HCT116 (cell line): ENCODE measurements at places on chromosomes 5 and 9. TPM values are rescaled to one million over a fixed set of nuclear protein-coding genes. Genes with fewer than 3 reads are reported as not detected.
A peak's percentile ranks its signal among the peaks of the same experiment; 100 is the strongest.

DNA sequence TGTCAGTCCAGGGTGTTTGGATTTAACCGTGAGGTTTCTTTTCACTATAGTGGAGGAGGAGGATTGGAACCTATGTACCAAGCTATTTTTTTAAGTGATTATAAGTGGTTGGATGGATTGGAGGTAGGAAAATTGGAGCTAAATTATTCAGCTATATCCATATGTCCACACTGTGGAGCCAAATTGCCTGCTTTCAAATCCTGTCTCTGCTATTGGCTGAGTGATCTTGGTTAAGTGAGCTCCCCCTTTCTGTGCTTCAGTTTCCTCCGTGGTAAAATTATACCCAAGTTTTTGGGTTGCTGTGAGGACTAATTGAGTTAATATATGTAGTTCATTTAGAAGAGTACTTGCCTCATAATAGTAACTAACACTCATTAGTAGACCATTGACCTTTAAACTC is 2.5 kb downstream of the CENPP start:
- no peak overlapping the region for H3K4me3 ChIP-seq
- H3K36me3 ChIP-seq = no peaks in the 10 kb centered on the region
- DNase-seq = peak; percentile 42
- peaks cover 9% of the 10 kb centered on the region; the same call in 1 of the 2 replicates for H3K4me1 ChIP-seq

- no peaks in the 10 kb centered on the region for H3K27me3 ChIP-seq
- peaks cover 66% of the 10 kb centered on the region for H3K4me1 ChIP-seq
- H3K4me3 ChIP-seq = no peak overlapping the region
- H3K27ac ChIP-seq = peak overlapping the region; percentile 26; the same call in 1 of the 2 replicates
- H3K36me3 ChIP-seq = no peaks in the 10 kb centered on the region
Observed at GRCh38 chr5:102860035-102860434, 104.9 kb downstream of the PAM start.

DNA sequence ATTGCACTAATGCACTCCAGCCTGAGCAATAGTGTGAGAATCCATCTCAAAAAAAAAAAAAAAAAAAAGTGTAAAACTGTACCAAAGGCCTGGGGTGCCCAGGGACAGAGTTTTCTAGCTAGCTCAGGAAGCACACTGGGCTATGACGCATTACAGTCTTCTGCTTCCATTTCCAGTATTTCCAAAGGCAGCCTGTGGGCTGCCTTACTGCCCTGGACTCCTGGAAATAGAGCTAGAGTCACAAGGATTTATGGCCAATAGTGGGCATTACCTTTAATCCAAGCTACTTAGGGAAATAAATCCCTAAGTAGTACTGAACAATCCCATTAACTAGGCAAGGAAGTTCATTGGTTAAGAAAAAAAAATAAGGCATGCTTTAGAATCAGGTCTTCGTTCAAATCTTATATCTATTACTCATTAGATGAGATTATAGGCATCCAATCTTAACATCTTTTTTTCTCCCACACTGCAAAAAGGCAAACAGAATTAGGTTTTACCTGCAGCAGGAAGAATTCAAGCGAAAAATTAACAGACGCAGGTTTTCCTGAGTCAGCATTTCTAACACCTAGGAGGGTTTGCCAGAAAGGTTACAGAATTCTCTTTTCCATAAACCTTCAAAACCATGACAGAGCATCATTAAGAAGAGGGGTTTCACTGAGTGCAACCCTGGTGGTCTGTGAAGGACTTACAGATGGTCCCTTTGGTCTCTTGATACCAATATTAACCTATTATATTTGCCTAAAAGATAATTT is 85.6 kb upstream of the CCDC112 start:
- no peaks in the 10 kb centered on the region for H3K36me3 ChIP-seq
- no peak for DNase-seq
- H3K27me3 ChIP-seq = no peaks in the 10 kb centered on the region
- H3K27ac ChIP-seq = no peak overlapping the region
- H3K4me3 ChIP-seq = no peak overlapping the region

DNA sequence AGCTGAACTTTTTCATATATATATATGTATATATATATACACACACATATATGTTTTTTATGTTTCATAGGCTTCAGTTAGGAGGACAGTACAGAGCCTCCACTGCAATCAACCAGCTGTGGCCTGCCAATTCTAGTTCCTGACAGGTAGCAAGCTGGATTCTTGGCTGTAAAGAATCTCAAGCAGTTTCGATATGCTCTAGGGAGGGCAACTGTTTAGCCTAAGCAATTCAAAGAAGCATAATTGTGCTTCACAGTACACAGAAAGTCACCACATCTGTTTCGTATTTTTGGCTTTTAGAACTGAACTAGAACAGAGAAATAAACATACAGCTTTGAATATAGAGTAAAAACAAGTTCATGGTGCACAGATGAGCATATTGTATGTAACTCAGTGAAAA is 152.4 kb upstream of the ARRDC3 start:
- no peak overlapping the region for H3K27ac ChIP-seq
- H3K4me1 ChIP-seq = no peaks in the 10 kb centered on the region
- no peaks in the 10 kb centered on the region for H3K36me3 ChIP-seq
- no peak for DNase-seq
- H3K4me3 ChIP-seq = no peak overlapping the region

DNA sequence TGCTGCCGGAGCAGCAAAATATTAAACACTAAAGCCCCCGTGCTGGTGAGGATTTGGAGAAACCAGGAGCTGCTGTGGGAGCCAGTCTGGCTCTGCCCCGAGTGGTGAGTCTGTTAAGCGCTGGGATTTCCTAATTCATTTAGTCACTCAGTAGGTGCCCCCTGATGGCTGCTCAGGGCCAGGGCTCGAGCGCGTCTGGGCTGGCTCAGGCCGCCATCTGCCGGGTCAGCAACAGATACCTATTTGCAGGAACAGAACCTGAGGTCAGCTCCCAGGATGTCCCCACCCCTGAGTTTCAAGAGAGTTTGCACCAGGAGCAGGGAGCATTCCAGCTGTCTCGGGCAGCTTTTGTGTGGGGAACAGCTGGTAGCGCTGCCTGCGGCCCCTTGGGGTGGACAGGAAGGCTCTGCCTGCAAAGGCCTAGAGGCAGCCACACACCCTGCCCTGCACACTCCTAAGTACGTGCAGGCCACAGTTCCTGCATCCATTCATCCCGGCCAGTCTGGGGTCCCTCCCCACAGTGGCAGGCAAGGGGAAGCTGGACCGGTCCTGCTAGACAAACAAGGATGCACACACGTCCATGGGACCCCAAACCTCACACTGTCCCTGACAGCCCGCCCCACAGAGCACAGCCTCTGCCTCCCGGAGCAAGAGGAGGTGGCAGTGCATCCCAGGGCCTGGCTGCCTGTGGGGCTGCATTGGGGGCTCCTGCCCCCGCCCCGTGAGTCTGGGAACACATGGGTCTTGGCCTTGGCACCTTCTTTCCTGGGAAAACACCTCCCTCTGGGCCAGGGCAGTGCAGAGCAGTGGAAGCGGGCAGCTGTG is 83.7 kb downstream of the ADAMTS2 start:
- H3K27ac ChIP-seq = no peak overlapping the region
- H3K27me3 ChIP-seq = no peaks in the 10 kb centered on the region
- no peaks in the 10 kb centered on the region for H3K4me1 ChIP-seq
- H3K36me3 ChIP-seq = no peaks in the 10 kb centered on the region

- H3K4me1 ChIP-seq = peaks cover 13% of the 10 kb centered on the region; the same call in 1 of the 2 replicates
- no peaks in the 10 kb centered on the region; the same call in 1 of the 2 replicates for H3K36me3 ChIP-seq
- H3K4me3 ChIP-seq = no peak overlapping the region
- no peak for DNase-seq
- no peaks in the 10 kb centered on the region for H3K27me3 ChIP-seq
Observed at GRCh38 chr9:137034039-137034708, 2.3 kb upstream of the FUT7 start.

GRCh38 chr5:90201923-90202322 is 207.6 kb downstream of the CETN3 start:
- no peak overlapping the region for H3K27ac ChIP-seq
- peak; percentile 42 for DNase-seq
- no peaks in the 10 kb centered on the region for H3K36me3 ChIP-seq
- no peak overlapping the region for H3K4me3 ChIP-seq

DNA sequence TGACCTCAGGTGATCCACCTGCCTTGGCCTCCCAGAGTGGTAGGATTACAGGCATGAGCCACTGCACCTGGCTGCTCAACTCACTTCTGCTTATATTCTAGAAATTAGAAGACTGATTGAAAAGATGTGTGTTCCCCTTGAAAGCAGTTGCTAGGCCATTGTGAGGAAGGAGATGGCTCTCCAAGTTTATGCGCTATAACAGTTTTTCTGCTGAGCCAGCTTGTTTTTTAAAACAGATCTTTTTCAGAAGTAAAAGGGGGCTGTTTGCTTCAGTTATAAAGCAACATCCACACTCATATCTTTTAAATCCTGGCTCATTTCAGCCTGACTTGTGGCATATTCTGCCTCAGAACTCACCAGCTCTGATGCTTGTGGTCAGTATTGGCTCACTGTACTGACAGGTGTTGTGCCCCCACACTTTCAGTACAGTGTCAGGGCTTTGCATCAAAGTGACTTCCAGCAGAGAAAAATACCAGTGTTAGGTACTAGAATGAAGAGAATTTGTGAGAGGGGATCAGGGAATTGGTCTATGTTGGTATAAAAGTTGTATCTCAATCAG is 49.4 kb downstream of the NUP214 start:
- no peak overlapping the region for H3K27ac ChIP-seq
- DNase-seq = no peak

DNA sequence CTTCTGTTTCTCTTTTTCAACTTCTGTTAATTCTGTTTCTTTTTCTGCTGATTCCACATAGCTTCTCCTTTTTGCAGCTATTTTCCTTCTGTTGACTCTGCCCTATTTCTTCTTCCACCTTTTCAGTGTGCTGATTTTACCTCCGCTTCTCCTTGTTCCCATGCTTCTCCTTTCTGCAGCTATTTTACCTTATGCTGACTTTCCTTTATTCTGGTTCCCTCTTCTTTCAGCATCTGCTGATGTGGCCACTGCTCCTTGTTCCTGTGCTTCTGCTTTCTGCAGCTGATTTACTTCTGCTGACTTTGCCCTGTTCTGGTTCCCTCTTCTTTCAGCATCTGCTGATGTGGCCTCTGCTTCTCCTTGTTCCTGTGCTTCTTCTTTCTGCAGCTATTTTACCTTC is 58.8 kb downstream of the HACD4 start:
- no peaks in the 10 kb centered on the region for H3K27me3 ChIP-seq
- no peak for DNase-seq
- no peak overlapping the region for H3K4me3 ChIP-seq
- H3K36me3 ChIP-seq = no peaks in the 10 kb centered on the region
- H3K4me1 ChIP-seq = no peaks in the 10 kb centered on the region

GRCh38 chr5:68331192-68332079 is 115.9 kb downstream of the PIK3R1 start:
- H3K4me1 ChIP-seq = peaks cover 61% of the 10 kb centered on the region
- no peaks in the 10 kb centered on the region for H3K36me3 ChIP-seq
- H3K27me3 ChIP-seq = no peaks in the 10 kb centered on the region
- no peak overlapping the region for H3K4me3 ChIP-seq

- H3K4me1 ChIP-seq = 0 out of 2 replicates have a peak, but pooled peaks cover 9% of the 10 kb centered on the region
- peak overlapping the region; percentile 87 for H3K4me3 ChIP-seq
- no peaks in the 10 kb centered on the region for H3K36me3 ChIP-seq
- no peak for DNase-seq
- H3K27me3 ChIP-seq = no peaks in the 10 kb centered on the region
- peak overlapping the region; percentile 88 for H3K27ac ChIP-seq
Observed at GRCh38 chr9:37904445-37905130, 661 bp upstream of the SLC25A51 start.

GRCh38 chr9:99237356-99237755 is 15.3 kb downstream of the SEC61B start:
- H3K4me3 ChIP-seq = no peak overlapping the region
- no peak for DNase-seq
- H3K27ac ChIP-seq = no peak overlapping the region
- H3K27me3 ChIP-seq = no peaks in the 10 kb centered on the region

- H3K27me3 ChIP-seq = peaks cover 83% of the 10 kb centered on the region
- no peaks in the 10 kb centered on the region for H3K36me3 ChIP-seq
- H3K4me3 ChIP-seq = no peak overlapping the region
- no peak for DNase-seq
Observed at GRCh38 chr9:109745335-109746283, 34.4 kb upstream of the PALM2AKAP2 start.

DNA sequence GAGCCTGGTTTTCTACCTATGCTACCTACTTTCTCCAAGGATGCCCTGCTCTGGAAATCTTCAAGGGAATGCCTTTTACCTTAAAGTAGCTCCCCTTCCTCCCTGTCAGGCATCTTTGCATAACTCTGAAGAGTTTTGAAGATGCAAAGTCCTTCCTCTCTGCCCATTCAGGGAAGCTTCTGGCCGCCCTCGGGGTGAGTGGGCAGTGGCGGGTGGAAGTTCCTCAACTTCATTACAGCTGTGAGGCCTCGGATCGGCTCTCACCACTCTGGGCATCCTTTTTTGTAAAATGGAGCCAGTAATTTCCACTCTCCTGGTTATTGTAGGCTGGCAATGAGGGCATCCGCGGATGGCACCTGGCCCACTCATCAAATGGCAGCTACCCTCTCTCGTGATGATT is 31.7 kb upstream of the STXBP1 start:
- DNase-seq = no peak
- H3K27me3 ChIP-seq = no peaks in the 10 kb centered on the region
- peak overlapping the region; percentile 82; the same call in 1 of the 2 replicates for H3K27ac ChIP-seq
- peaks cover 57% of the 10 kb centered on the region for H3K4me1 ChIP-seq

DNA sequence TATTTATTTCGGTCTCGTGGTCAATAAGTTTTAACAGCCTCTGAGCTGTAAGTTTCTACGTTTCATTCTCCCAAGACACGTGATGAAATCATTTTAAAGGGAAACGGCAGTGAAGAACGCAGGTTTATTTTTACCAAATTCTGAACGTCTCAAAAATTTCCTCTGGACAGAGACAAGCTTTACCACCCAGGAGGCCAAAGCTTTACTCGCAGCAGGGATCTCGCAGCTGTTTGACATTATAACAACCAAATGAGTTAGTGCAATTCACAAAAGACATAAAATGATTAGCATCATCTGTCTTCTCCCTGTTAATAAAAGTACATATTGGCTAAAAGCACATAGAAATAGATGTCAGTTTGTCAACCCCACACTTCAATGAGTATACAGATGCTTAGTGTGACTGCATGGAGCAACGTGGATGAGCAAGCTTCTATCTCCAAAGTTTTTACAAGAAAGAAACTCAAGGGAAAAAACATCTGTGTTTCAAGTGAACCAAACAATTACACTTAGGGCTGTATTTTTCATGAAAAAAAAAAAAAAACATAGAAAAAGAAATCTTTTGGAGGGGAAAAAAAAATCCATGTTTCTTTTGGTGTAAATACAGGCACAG is 2.5 kb downstream of the SEMA5A start:
- H3K4me1 ChIP-seq = no peaks in the 10 kb centered on the region
- no peaks in the 10 kb centered on the region for H3K36me3 ChIP-seq
- no peak overlapping the region for H3K27ac ChIP-seq
- no peak overlapping the region for H3K4me3 ChIP-seq
- no peak for DNase-seq
- no peaks in the 10 kb centered on the region for H3K27me3 ChIP-seq

DNA sequence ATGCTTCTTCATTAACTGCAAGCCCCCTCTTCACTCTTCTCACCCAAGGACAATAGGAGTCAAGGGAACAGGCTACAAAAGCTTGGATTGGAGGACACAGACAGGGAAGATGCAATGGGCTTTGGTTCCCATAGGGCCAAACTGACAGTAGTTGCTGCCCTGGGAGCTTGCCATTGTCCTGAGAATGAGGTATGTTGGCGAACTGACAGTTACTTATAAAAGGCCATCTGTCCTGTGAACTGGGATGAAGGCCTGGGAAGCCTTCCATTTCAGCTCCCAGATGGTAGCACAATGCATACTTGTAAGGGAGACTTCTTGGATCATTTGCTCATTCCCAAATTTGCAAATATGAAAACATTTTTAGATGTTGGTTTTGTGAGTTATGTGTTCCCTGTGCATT is 88.9 kb downstream of the SNCAIP start:
- no peak overlapping the region for H3K27ac ChIP-seq
- no peak for DNase-seq
- no peaks in the 10 kb centered on the region for H3K4me1 ChIP-seq
- H3K36me3 ChIP-seq = no peaks in the 10 kb centered on the region

The SV2C gene
- total RNA-seq = not detected

The HRH2 gene
- total RNA-seq = 0.12 TPM

The F2R gene
- total RNA-seq = 16.6 TPM

The NCBP1 gene
- total RNA-seq = 32.9 TPM

The PROB1 gene
- 1.7 TPM for total RNA-seq
